ENCODE measurements at places on chromosomes 7 and 10. TPM values are rescaled to one million over a fixed set of nuclear protein-coding genes. Genes with fewer than 3 reads are reported as not detected.

DNA sequence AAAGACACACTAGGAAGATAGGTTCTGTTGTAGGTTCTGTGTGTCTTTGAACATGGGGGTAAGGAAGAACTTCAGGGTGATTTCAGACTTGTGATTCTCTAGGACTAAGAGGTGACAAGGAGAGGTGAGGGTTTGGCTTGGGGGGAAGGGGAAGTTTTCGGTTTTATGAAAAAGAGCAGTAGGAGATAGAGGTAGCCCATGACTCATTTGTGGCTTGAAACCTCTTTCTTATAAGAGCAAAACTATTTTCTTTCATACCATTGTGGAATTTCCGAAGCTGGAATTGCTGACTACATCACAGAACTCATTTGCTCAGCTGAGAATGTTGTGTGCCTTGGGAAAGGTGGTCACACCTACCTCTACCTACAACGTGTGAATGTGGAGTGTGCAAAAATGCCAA lies 39.6 kb upstream of the IKZF1 start:
- DNase-seq, result no peak

DNA sequence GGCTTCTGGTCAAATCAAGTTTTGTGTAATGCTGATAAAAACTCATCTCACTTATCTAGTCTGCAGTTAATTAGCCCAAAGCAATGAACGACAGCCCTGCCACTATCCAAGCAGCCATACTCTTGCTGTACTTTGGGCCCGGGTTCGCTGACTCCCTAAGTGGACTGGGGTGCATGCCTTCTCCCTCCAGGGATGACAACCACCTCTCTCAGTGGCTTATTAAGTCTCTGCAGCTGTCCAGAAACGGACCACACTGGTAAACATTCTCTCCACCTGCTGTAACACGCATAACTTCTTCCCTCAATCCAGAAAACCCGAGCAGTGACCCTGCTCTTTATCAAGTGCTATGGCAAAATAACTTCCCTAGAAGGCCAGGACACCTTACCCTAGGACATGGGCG lies 3.9 kb downstream of the FBXW4 start:
- DNase-seq, result no peak

DNA sequence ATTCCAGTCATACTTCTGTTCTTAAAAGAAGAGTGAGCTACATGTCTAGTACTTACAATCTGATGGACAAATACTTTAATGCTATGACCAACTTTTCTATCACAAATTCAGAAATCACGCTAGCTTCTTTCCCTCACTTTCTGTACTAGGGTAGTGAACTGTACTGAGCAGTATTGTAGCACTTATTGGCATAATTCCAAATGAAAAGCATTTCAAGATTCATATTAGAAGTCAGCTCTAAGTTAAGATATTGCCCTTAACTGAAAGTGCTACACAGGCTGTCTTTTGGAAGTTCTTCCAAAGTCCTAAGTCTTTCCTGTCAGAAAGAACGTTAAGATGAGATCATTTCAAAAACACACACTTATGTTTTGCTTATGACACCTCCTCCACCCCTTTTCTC lies 13.4 kb downstream of the P4HA1 start:
- DNase-seq, result no peak

GRCh38 chr7:123598657-123599056 lies 3.0 kb upstream of the ASB15 start:
- DNase-seq, result no peak

DNA sequence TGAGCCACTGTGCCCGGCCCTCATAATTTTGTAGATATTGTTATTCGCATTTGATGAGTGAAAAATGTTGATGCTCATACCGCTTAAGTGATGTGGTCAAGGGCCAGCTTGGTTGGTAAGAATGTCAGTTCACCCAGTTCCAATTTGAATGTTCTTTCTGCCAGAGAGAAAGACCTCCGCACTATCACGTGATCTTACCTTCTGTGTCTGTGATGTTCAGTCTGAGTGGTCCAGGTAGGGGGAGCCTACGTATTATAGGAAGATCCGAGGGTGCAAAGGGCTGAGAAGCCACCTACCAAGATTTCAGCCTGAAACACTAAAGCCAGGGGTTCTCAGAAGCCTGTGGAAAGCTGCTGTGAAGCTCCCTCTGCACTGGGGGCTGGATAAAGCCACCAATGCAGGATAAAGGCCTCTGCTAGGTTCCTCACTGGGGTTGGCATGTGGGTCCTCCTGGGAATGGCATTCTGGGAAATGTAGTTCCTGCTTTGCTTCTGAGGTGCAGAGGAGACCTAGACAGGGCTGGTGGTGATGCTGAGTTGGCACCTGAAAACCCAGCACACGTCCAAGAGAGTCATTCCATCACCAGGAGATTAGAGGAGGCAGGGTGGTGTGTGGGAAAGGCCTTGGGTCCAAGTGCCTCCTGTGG lies 64.7 kb upstream of the AOAH start:
- DNase-seq, result no peak

DNA sequence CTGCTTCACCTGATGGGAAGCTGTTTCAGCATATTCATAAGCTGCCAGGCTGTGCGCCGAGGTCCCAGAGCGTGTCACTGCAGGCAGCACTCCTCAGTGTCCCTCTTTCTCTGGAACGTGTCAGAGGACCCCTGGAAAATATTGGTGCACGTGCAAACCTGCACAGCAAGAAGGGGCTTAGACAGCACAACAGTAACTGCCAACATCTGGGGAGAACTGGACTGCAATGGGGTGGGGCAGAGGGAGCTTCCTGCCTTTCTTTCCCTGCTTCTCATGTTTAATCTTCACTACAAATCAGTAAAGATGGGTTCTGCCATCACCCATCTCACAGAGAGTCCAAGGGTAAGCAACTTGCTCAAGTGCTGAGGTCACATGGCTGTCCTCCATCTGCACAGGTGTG lies 86.5 kb upstream of the GPR26 start:
- DNase-seq, result no peak

DNA sequence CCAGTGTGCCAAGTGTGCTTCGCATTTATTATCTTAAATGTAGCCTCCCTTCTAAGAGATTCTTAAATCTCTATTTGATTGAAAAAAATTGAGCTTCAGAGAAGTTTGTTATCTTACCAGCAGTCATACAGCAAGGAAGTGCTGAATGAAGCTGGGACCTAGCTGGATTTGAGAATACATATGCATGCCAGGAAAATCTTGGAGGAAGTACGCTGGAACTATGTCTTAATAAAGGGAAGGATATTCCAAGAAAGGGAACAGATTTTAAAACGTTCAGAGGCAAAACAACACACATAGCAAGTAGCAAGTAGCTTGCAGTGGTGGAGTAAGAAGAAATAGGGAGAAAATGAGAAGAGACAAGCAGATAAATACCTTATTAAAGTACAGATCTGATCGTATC lies 1.5 kb downstream of the CFAP70 start:
- no peak for DNase-seq

GRCh38 chr10:69262292-69262751 lies 16.0 kb upstream of the HK1 start:
- no peak for DNase-seq

- peak; percentile 41 for DNase-seq
Observed at GRCh38 chr10:101693651-101693977, 1.4 kb downstream of the FBXW4 start.

DNA sequence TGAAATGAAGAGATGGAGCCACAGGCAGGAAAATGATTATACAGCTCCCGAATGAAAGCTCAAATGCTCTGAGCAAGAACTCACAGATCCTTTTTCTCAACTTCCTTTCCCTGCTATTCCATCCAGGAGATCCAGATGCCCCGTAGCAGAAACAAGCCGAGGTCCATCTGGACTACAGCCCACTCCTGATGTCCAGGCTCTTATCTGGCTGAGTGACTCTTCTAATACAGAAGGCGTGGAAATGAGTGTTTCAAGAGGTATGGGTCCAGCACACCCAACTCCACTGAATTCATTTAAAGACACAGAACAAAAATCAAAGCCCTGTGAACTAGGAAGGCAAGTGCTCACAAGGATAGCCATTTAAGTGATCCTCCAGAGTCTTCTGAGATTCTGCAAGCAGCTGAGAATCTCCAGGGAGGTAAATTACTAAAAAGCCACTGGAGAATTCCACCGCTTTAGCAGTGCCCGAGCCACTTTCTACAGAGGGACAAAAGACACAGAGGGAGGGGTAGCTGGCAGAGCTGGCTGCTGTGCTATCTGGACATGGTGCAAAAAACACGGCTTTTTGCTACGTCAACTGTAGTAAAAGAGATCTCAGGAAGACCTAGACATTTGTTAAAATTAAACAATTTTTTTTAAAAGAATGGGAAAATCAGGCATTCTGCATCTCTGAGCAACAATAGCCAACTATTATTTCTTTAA lies 24.5 kb downstream of the FAM171A1 start:
- DNase-seq, result no peak

GRCh38 chr7:129095258-129095657 lies 40.3 kb upstream of the TNPO3 start:
- DNase-seq, result no peak

GRCh38 chr7:50779427-50779826 lies 3.3 kb downstream of the GRB10 start:
- no peak for DNase-seq

- DNase-seq, result peak; percentile 100
Observed at GRCh38 chr7:43513251-43513650, 69.7 kb upstream of the STK17A start.

GRCh38 chr7:139603282-139603681 lies 79.8 kb downstream of the CLEC2L start:
- no peak for DNase-seq

- DNase-seq, result no peak
Observed at GRCh38 chr10:18737236-18737635, 78.0 kb downstream of the ARL5B start.

GRCh38 chr10:57785068-57785467 lies 482.6 kb downstream of the IPMK start:
- no peak for DNase-seq

GRCh38 chr10:128780156-128780761 lies 654.0 kb upstream of the MKI67 start:
- DNase-seq, result no peak

DNA sequence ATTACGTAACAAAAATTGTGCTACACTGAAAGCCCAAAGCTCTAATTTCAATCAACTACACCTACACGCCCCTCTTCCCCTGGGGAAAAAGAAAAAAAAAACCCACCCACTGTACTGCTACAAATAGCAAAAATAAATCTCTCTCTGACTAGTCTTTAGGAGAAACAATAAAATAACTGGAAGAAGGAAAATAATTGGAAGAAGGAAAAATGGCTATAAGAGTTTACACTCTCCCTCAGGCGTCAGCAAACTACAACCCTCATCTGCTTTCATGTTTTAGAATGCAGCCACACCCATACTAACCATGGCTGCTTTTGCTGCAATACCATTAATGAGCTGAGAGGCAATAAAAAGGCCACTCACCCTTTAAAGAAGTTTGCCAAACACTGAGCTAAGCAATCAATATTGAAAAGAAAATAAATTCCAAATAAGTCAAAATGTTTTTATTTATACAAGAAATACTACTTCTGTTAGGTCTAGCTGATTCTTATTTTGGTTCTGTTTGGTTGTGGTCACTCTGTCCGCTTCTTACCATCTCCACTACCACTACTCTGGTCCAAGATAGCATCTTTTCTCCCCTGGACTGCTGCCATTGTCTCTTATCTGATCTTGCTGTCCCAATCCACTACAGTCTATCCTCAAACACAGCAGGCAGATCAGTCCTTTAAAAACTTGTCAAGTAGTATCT lies 3.8 kb downstream of the MINDY3 start:
- no peak for DNase-seq

GRCh38 chr7:42605406-42606192 lies 306.3 kb downstream of the C7orf25 start:
- DNase-seq, result peak; percentile 25

GRCh38 chr10:47048526-47048905 lies 137.3 kb downstream of the PTPN20 start:
- no peak for DNase-seq

DNA sequence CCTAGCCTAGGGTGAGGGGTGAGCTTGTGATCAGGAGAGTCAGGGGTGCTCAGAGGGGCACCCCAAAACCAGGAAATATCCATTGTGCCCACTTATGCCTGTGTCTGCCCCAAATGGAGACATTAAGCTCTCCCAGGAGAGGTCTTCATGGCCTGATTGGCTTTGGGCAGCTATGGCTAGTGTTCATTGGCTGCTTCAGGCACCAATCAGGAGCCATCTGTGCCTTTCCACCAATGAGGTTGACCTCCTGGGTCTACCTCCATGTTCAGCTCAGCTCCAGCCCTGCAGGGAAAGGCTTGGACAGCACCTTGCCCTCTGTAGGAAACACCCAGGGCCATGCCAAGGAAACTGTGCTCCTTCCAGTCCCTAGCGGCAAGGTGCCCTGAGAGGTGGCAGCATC lies 23.9 kb upstream of the HSPB1 start:
- peak; percentile 59 for DNase-seq

DNA sequence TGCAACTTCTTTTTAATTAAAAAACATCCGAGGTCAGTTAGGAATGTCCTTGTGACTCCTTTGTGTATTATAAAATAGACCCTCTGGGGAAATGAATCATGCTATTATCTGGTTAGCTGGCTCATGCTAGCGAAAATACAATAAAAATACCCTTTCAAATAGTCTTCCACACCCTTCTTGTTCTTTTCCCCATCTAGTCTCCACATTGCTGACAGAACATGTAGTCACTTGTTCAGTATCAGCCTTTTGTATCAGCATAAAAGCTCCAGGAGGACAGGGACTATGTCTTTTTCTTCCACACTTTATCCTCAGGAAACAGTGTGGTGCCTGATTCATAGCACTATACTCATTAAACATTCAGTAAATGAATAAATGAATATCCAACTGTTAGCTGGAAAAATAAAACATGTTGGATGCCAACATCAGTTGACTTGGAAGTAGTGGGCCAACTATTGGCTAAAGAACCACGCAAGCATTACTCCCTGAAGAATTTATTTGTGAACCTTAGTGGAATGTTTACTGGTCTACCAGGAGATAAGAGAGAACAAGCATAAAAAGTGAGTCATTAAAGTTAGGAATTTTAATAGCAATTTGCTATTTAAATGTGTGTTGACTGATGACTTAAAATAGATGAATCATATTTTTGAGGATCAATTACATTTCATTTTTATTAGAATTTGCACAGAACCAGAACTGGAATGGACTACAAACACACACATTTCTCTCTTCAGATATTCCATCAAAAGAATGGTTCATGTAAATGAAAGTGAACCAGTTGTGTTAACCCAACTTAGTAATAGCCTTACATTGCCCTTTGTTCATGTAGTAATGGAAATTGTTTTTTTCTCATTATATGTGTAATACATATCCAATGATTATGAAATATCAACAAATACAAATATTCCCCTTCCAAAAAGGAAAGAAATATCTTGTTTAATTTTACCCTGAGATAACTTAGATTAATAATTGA lies 129.6 kb downstream of the DKK1 start:
- peak; percentile 72 for DNase-seq

Gene PTER
- total RNA-seq, result 21.5 TPM

Gene CALHM2
- total RNA-seq, result not detected

Gene RHOBTB1
- total RNA-seq, result 23.9 TPM

Gene ARHGEF35
- not detected for total RNA-seq

Gene TMEM225B
- total RNA-seq, result not detected

Gene GNAT3
- total RNA-seq, result not detected

Gene BAG3
- total RNA-seq, result 6.2 TPM

Measured in SK-MEL-5 (cell line).